HuH-7 (cell line): ENCODE measurements at places on chromosomes 4 and X.

- no peak for DNase-seq
Observed at GRCh38 chr4:185587427-185588161, 52.3 kb upstream of the PDLIM3 start.

DNA sequence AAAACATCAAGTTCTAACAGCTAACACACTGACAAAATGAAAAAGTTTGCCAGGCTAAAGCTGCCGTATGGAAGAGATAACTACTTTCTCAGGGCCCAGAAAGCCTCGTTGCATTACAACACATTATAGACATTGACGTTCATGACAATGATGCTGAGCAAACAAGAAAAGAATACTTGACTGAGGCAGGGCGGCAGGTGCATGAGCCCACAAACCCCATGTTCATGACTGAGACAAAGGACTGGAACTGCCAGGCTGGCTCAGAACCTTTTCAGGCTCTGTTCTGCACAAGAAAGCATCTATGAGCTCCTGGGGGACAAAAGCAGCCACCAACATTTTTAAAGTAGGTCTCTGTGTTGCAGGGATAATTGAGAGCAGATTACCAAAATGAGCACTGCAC lies 13.6 kb downstream of the TLR6 start:
- no peak for DNase-seq

DNA sequence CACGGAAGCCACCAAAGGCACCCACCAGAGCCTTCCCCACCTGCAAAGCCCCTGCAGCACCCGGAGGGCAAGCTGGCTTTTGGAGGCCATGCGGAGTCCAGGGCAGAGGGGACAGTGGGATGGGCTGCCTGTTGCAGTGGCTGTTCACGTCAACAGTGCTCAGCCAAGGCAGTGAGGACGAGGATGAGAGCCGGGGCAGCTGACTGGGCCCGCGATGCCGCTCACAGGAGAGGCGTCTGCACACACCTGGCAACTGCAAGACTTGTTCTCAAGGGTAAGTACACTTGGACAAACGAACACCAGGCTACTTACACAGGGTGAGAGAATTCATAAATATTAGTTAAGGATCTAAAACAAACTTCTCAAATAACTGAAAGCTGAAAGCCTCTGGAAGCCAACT lies 19.6 kb downstream of the FGFR3 start:
- no peak for DNase-seq

DNA sequence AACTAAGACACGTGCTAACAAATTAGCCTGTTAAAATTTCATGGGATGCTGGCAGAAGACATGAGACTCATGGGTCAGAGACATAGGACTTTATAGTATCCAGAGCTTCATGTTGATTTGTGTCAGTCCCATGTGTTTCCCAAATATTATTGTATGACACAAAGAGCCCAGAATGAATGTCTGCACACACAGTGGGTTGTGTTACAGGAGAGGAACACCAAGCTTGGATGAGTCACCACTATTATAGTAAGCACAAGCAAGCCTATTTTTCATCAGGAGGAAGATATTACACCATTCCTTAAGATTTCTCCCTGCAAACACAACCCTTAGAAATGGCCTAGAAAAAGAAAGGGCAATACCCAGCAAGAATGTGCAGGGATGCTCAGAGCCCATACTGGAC lies 15.4 kb downstream of the BBS12 start:
- no peak for DNase-seq

DNA sequence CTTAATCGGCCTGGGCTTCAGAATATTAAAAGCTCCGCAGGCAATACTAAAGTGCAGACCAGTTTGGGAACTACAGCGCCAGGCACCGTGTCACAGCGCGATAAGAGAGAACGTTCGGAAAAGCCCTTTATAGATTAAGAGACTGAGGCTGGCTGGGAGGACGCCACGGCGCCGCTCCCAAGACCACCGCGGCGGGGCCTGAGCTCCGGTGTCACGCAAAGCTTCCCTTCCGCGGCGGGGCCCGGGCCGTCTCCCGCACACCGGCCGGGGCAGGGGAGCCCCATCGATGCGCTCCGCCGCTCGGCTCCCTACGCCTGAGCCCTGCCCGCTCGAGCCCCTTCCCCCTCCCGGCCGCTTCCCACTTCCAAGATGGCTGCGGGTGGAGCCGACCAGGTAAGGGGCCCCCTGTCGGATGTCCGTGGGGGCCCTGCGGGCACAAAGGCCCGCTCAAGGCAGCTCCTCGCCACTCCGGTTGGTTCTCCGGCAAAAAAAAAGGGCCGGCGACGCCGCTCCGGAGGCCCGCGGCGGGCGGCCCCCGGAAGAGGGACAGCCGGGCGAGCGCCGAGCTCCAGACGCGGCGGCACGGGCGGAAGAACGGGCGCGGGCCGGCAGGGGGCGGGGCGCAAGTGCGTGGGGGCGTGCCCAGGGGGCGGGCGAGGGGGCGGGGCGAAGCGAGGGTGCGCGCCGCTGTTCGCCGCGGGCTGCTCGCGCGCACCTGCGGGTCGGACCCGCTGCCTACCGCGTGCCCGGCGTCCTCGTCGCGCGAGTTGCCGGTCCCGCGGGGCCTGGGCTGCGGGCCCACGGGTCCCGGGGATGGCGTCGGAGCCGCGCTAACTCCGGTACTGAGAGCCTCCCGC lies at the start of gene TBC1D14:
Gene TBC1D14, plus strand, starts transcription at position 714 of the 857 bp plus-strand sequence. CDS start 13,564 bp downstream, outside the sequence.
- DNase-seq: peak; percentile 88
